ENCODE measurements at places on chromosomes 1 and 21.

GRCh38 chr1:21327566-21328323 lies 37.5 kb upstream of the ECE1 start:
- no peak for DNase-seq

DNA sequence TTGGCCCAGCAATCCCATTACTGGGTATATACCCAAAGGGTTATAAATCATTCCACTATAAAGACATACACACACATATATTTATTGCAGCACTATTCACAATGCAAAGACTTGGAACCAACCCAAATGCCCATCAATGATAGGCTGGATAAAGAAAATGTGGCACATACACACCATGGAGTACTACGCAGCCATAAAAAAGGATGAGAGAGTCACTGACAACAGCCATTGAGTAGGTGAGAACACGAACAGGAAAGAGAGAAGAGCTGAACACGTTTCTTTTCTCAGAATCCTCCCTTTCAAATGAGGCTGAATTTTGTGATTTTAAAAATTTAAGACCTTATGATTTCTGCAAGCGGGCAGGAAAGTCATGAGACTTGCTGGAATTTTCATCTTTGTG lies 10.1 kb upstream of the RABGAP1L start:
- DNase-seq, result no peak

GRCh38 chr1:12182410-12182984 lies 15.7 kb downstream of the TNFRSF1B start:
- no peak for DNase-seq

- no peak for DNase-seq
Observed at GRCh38 chr1:2590233-2591141, 3.9 kb downstream of the PRXL2B start.

DNA sequence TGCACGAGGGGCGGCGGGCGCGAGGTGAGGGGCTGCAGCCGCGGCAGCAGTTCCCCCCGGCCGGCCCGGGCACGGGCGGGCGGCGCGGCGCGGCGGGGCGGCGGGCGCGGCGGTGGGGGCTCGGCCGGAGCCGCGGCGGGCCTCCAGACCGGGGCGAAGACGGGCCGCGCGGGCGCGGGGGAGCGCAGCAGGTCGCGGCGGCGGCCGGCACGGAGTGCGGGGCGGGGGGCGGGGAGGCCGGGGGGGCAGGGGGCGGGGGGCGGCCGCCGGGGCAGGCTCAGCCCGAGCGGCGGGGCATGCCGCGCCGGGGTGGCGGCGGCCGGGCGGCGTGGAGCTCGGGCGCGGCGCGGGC lies 311 bp downstream of the IRF2BP2 start:
- DNase-seq, result no peak
